ENCODE measurements at places on chromosomes 3 and 15.

- DNase-seq, result no peak
These were observed 60.7 kb downstream of the SEMA3G start for GRCh38 chr3:52384019-52384761.

- no peak for DNase-seq
These were observed 2.7 kb downstream of the NKIRAS1 start for GRCh38 chr3:23913873-23914743.

DNA sequence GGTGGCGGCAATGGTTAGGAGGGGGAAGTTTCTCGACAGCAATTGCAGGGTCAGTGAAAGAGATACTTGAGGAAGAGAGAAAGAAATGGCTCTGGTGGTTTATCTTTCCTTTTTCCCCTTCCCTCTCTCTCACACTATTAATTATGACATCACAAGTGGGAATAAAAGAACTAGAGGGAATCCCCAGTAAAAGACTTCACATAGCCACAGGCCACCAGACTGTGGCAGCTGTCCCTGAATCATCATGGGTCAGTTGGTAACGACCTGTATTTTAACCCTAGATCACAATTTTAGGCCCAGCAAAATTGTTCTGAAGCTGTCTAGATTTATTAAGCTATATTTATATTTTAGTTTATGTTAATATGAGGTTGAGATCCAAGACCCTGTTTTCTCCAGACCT, 40.3 kb downstream of the MBNL1 start:
- DNase-seq, result no peak

DNA sequence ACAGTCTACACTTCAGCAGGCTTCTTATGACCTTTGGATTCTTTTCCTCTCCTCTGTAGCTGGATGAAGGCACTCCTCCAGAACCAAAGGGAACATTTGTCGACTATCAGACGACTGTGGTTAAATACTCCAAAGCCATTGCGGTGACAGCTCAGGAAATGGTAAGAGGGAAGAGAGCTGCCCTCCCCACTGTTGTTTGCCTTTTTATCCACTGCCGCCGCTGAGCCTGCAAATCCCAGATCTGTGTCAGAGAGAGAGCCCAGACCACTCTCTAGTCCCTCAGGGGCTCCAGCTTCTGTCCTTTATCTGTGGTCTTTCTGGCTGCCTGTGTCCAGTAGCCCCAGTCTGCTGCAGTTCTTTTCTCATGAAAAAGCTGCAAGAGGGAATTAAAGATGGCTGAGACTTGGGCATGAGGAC, 261.5 kb upstream of the TPM1 start:
- no peak for DNase-seq

DNA sequence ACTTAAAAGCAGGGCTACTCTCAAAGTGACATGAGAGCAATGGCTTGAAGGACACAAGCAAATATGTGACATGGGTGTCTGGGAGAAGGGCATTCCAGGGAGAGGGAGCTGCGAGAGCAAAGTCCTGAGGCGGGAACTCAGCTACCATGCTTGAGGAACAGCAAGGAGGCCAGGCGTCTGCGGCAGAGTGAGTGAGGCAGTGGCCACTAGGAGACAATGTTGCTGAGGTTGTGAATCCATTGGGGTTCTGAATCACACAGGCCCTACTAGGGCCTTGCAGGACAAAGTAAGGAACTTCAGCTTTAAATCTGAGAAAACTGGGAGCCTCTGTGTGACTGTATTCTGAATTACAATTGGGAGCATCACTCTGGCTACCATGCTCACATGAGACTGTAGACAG, 94.1 kb upstream of the PRICKLE2 start:
- DNase-seq, result no peak

- DNase-seq, result no peak
These were observed 39.6 kb downstream of the SSUH2 start for GRCh38 chr3:8604988-8605387.

- DNase-seq, result no peak
These were observed 19.0 kb upstream of the SLC25A36 start for GRCh38 chr3:140922634-140923033.
